Fibroblast of villous mesenchyme (primary cell): ENCODE measurements at places on chromosomes 7 and 10. TPM values are rescaled to one million over a fixed set of nuclear protein-coding genes. Genes with fewer than 3 reads are reported as not detected.

Gene RAB19
- total RNA-seq = not detected in 2 replicates

Gene NEBL
- under 0.01 TPM in 2 replicates for total RNA-seq

Gene TAC1
- not detected in 2 replicates for total RNA-seq

Gene SUN3
- total RNA-seq = not detected in 2 replicates

Gene FZD8
- 8.7 and 11.2 TPM in 2 replicates for total RNA-seq
